ENCODE measurements at places on chromosomes 16 and 17.

DNA sequence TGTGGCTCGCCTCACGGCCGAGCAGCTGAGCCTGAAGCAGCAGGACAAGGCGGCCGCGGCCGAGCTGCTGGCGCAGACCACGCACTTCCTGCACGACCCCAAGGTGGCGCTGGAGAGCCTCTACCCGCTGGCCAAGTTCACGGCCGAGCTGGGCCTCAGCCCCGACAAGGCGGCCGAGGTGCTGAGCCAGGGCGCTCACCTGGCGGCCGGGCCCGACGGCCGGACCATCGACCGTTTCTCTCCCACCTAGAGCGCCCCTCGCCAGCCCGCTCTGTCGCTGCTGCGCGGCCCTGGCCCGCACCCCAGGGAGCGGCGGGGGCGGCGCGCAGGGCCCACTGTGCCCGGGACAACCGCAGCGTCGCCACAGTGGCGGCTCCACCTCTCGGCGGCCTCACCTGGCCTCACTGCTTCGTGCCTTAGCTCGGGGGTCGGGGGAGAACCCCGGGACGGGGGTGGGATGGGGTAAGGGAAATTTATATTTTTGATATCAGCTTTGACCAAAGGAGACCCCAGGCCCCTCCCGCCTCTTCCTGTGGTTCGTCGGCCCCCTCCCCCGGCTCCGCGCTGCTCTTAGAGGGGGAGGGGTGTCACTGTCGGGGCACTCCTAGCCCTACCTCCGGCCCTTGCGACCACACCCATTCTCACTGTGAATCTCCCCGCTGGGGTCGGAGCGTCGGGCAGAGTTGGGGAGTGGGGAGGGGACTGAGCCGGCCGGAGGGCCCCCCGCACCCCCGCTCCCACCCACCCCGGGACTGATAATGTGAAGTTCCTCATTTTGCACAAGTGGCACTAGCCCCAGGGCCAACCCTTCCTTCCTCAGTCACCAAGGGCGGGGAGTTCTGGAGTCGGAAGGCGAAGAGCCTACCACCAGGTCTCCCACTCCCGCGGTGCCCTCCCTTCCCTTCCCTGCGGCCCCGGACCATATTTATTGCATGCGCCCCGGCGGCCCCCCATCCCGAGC lies 4.0 kb downstream of the HIC1 start:
- DNase-seq, result peak; percentile 62

DNA sequence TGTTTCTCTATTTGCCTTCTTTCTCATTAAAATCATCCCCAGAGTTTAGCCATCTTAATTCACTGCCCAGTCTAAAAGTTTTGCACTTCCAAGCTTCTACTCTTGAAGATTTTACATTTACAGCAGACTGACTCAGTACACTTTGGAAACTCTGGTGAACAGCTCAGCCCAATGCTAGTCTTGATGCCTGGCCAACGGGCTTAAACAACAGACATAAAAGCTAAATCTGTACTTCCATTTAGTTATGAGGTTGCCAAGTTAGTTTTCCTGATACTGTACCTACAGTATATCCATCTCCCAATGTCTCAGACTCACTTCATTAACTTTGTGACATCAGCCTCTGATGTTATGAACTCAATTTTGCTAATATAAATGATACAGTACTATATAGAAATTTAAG lies 891.8 kb upstream of the SOX9 start:
- DNase-seq, result no peak

GRCh38 chr17:17398943-17399926 lies 77.6 kb upstream of the MED9 start:
- no peak for DNase-seq

- DNase-seq, result no peak
Observed at GRCh38 chr17:37062021-37062420, 113.3 kb downstream of the AATF start.

- no peak for DNase-seq
Observed at GRCh38 chr16:4369007-4369733, 2.5 kb upstream of the VASN start.

DNA sequence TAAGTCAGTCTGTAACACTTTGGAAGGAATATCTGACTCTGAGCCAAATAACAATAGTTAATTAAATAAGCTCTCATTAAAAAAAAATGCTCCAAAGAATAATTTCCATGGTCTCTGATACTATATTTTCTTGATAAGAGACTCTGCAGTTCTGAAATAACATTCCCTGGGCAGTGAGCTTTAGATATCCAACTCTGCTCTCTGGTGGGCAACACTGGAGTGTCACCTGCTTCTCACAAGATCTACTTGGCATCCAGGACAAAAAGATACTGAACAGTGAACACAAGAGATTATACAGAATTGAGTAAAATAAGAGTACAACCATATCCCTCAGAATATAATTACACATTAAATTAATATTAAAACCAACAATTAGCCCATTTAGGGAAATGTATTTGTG lies 13.7 kb downstream of the BLMH start:
- no peak for DNase-seq

DNA sequence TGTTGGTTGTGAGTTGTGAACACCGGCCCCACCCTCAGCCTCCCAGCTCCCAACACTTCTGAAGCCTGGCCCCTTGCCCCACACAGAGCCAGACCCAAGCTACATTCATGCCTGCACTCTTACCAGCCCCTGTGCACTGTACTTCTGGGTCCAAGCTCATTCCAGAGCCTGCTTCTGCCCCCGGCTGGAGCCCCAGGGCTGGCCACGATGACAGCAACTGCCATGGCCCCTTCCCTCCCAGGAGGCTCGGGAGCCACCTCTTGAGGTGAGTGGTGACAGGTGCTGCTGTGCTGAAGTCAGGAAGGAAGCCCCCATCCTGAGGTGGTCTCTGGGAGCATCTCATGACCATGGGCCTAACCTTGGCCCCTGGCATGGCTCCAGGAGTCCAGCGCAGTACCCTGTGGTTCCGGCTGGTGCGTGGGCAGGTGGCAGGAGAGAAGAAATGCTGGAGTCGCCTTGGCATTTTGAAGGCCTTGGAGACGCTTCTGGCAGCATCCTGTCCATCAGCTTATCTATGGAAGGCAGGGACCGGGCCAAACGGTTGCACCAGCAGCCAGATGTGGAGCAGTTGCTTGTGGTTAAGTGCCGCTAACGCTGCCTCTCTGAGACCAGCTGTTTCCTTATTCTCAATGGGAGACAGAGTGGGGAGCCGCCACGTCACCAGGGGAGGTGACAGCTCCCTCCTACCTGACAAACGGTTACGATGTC lies 3.9 kb upstream of the CDT1 start:
- DNase-seq, result peak; percentile 63

GRCh38 chr16:85197611-85198566 lies 85.6 kb upstream of the CIBAR2 start:
- DNase-seq, result no peak

- no peak for DNase-seq
Observed at GRCh38 chr16:50826797-50827316, 85.0 kb downstream of the CYLD start.

DNA sequence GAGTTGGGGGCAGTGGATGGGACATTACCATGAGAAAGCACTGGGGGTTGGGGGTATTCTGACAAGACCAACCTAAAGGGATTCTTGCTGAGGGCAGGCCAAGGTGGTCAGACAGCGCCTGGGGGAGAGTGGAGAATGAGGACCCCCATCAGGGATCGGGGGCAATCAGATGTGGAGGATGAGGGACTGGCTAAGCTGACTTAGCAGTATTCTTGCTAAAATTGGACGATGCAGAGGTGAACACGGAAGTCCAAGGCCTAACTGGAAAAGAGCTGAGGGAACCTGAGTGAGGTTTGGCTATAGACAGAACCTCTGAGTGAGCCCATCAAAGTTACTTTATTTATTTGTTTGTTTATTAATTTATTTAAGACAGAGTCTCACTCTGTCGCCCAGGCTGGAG lies 9.2 kb downstream of the QPRT start:
- no peak for DNase-seq

GRCh38 chr16:53672461-53672860 lies 31.2 kb downstream of the RPGRIP1L start:
- no peak for DNase-seq

GRCh38 chr17:33220036-33220435 lies 73.1 kb downstream of the ASIC2 start:
- DNase-seq, result no peak

GRCh38 chr17:74972973-74973328 lies 392 bp upstream of the HID1 start:
- no peak for DNase-seq

GRCh38 chr17:57601143-57601735 lies 143.9 kb downstream of the CCDC182 start:
- no peak for DNase-seq

GRCh38 chr17:77070888-77071279 lies 69.9 kb upstream of the SEC14L1 start:
- DNase-seq, result no peak

GRCh38 chr16:68298907-68299561 lies 11.7 kb downstream of the SLC7A6OS start:
- DNase-seq, result no peak

DNA sequence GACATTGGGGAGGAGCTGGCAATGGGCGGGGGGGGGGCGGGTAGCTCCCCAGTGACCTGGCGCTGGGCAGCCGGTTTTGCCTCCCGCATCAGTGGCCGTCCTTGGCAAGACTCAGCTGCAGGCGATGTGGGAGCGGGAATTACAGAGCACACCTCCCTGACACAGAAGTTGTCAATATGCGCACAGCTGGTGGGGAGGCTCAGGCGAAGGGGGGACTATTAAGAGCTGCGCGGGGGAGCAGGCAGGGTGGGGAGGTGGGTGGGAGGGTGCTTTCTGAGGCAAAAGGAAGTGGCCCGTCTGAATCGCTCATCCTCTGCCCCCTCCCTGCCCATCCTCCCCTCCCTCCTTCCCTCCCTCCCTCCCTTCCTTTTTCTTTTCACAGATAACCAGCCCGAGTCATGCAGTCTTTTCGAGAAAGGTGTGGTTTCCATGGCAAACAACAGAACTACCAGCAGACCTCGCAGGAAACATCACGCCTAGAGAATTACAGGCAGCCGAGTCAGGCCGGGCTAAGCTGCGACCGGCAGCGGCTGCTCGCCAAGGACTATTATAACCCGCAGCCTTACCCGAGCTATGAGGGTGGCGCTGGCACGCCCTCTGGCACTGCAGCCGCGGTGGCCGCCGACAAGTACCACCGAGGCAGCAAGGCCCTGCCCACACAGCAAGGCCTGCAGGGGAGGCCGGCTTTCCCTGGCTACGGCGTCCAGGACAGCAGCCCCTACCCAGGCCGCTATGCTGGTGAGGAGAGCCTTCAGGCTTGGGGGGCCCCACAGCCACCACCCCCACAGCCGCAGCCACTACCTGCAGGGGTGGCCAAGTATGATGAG lies 44.0 kb downstream of the SREBF1 start:
- no peak for DNase-seq

GRCh38 chr17:50952013-50952412 lies 85.9 kb upstream of the TOB1 start:
- DNase-seq, result no peak

DNA sequence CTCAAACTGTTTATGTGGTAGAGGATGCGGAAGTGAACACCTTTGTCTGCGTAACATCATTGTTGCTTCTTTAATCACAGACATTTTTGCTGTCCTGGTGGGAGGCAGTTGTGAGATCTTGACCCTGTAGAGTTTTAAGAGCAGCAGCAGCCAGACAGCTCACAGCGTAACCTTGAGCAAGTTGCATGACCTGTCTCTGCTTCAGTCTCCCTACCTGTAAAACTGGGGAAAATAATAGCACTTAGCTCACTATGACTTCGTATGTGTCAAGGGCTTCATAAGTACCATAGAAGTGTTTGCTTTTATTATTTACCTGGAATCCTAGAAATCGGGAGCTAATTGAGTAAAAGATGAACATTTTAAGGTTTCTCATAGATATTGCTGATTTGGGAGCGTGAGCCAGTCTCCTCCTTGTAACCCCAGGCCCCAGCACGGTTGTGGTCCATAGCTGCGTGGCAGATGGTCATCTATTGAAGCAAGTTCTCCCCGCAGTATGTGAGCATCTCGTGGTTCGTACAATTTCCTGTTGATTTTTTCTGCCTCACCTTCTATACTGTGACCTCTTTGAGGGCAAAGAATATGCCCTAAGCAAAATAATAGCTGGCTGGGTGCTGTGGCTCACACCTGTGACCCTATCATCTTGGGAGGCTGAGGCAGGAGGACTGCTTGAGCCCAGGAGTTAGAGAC lies 34.4 kb downstream of the GPRC5B start:
- DNase-seq, result no peak

DNA sequence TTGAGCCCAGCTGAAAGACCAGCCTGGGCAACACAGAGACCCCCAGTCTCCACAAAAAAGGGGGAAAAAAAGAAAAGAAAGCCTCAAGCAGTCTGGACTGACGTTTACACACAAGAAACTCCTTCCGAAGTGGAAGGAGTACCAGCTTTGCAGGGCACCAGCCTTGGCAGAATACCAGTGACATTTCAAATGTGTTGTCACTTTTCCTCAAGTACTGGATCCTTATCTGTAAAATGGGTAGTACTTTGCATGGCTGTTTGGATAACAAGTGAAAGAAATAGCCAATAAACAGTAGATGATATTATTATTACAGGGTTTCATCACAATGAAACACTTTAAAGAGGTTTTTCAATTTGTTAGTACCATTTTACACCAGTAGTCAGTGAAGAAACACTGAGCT lies 14.2 kb downstream of the YWHAE start:
- DNase-seq, result no peak

DNA sequence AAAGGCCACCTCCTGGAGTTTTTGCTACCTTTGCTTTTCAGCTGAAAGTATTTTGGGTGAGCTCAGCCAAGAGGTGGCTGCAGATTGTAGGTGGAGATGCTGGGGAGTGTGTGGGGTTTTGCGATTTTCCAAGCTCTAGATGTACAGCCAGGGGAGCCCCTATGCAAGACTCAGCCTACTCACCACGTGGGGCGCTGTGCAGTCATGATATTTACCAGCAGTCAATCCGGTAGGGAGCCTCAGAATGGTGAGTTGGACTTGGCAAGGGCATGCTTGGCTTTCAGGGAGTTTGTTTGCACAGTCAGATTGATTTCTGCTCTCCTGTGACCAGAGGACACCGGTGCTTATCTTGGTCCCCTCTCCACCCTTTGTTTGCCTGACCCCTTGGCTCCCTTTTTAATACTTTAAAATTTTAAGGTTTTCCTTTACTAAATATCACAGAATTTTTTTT lies 175.3 kb downstream of the UTP18 start:
- no peak for DNase-seq

GRCh38 chr16:85840395-85840794 lies 40.9 kb downstream of the COX4I1 start:
- no peak for DNase-seq

DNA sequence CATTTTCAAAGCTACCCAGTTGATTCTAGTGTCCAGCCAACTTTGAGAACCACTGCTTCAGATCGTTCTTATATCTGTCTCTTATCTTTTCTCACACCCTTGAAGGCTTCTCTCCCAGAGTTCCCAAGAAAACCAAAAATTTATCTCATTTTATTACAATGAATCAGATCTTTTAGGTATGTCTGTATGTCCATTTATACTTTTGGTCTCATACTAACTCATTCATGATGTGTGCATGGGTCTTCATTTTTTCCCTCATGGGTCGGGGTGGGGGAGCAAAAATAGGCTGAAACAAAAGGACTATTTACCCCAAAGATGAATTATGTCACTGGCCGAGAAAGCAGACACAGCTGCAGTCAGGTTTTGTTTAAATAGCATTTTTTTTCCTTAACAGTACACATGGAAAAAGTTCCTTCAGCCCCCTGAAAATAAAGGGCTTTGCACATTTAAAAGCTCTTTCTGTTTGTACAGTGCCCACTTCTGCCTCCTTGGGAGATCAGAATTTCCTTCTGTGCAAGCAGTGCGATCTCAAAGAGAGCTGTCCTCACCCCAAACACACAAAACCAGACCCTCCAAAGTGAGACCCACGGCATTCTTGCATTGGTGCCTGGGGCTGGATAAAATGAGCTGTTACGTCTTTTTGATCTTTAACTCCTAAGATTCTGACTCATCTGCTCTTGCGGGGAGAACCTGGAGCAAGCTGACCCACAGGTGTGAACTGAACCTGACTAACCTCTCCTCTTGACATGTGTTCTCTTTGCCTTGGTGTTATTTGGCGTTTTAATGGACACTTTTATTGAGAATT lies 251.2 kb upstream of the ELAC2 start:
- DNase-seq, result no peak
